AG20443 (cell line): ENCODE measurements at places on chromosomes 13 and 19.

DNA sequence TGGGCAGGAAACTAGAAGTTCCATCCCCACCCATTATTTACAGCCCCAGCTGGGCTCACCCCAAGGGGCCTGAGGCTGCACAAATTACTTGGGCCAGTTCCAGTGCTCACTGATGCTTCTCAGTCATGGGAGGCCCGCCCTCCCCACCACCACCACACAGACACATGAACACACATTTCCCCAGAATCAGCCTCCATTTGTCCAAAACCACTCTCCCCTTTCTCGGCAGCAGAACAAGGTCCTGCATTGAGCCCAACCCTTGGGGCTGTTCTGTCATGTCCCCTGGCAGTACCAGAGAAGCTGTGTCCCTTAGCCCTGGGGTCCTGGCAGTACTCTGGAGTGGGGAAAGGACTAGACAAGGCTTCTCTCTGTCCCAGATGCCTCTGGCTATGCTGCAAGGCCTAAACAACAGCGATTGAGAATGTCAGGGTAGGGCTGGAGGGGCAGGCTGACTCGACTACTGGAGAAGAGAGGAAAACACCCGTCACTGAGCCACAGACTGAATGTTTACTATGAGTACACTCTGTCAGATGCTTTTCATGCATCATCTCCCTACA lies 21.8 kb downstream of the SAMD4B start:
- peak; percentile 42 for DNase-seq

DNA sequence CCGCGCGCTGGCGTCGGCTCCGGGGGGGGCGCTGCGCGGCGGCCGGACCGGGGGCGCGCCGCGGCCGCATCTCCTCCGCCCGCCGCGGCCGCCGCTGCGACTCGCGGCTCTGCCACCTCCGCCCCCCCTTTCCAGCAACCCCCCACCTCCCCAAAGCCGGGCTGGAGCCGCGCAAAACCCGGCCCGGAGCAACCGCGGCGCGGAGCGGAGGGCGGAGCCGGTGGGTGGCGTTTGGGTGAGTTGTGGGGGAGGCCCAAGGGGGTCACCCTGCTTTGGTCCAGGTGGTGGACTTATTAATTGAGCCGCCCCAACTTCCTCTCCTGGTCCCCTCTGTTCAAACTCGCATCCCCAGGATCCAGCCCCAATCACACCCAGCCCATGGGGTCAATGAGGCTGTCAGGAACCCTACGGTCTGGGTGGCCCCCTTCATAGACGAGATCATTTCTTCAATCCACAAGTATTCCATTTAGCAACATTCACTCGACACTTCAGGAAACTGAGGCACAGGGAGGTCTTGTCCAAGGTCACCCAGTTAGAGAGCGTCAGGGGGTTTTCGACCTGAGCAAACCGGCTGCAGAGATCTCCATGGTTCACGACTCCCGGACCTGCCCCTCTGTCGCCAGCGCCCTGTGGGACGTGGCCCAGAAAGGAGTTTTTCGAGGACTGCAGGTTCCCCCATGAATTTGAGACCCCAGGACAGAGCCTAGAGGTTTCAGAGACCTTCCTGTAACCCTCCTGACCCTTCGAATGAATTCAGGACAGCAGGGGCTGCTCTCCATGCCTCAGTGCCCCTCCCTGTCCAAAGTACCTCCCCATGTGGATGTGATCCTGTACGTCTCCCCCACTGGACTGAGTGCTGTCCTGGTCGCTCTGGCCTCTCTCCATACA lies 22.4 kb upstream of the SEMA6B start:
- DNase-seq = peak; percentile 66

GRCh38 chr19:33300894-33301143 lies 1.5 kb downstream of the CEBPA start:
- no peak for DNase-seq

GRCh38 chr13:99158846-99159245 lies 41.8 kb upstream of the UBAC2 start:
- DNase-seq = no peak

GRCh38 chr13:113990321-113990837 lies 16.5 kb upstream of the C13orf46 start:
- DNase-seq = no peak

DNA sequence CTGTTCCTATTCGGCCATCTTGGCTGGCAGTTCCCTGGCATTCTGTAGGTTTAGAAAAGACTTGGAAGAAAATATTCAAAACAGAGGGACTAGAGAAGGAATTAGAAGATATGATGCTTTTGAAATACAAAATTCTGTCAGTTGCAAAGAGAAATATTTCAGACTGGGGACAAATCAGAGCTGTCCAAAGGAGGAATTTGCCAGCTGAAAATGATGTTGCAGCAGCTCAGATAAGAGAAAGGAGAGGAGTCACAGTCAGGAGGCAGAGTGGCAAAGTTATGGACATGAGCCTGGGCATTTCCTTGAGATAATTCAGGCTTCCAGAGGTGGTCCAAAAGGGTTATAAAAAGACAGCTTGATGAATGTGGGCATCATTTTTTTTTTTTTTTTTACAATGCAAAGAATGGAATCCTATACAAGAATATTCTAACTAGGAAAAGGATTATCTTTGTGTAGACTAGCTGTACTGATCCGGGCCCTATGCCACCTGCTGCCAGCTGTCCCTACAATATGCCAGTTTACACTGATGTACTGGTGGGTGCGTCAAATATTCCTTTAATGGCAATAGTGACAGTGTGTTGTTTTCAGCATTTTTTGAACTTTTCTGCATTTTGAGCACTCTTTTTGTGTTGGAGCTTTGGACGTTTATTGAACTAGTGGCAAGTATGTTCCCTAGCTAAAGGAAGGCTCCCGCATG lies 31.8 kb upstream of the CBY2 start:
- DNase-seq = no peak

GRCh38 chr13:71602344-71602743 lies 264.7 kb downstream of the DACH1 start:
- DNase-seq = no peak

DNA sequence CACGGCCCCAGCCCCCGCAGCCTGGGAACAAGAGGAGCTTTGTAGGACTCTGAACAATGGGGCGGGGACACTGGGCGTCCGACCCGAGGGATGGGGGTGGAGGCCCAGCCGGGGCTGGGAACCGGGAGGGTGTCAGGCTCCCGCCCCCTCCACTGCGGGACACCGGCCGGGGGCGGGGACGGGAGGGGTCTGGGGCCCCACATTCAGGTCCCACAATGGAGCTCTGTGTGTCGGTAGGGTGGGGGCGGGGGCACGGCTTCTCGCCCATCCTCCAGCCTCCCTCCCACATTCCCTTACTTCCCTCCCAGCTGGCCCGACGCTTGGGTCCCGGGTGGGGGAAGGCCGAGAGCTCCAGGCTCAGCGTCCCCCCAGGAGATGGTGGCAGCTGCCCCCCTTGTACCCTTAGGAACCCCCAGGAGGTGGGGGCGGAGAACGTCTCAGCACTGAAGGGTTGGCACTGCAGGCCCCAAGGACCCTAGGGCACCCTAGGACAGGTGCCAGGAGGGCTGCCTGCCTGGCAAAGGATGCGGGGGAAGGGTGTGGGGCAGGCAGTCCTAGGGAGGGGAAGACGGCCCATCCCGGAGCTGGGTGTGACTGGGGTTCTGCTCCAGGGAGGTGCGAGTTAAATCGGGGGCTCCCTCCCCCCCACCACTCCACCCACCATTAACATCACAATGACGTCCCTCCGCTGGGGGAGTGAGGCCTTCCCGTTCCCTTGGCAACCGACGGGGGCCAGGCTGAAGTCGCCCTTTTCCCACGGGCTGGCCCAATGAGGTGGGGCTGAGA lies 5.3 kb downstream of the TTYH1 start:
- peak; percentile 37 for DNase-seq

DNA sequence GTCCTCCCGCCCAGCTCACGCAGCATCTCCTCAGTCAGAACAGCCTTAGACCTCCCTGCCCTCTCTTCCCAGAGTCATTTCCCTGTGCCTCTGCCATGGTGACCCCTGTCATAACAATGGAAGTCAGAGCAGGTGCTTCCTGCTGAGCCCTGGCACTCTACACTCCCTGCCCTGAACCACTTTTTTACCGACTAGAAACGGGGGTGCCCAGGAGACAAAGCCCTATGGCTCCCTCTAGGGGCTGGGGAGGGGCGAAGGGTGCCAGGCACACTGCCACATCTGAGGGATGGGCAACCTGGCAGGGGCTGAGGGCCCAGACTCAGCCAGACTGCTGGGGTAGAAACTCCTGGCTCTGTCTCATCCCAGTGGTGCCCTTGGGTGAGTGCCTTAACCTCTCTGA lies 16.4 kb downstream of the ZNF574 start:
- DNase-seq = no peak

DNA sequence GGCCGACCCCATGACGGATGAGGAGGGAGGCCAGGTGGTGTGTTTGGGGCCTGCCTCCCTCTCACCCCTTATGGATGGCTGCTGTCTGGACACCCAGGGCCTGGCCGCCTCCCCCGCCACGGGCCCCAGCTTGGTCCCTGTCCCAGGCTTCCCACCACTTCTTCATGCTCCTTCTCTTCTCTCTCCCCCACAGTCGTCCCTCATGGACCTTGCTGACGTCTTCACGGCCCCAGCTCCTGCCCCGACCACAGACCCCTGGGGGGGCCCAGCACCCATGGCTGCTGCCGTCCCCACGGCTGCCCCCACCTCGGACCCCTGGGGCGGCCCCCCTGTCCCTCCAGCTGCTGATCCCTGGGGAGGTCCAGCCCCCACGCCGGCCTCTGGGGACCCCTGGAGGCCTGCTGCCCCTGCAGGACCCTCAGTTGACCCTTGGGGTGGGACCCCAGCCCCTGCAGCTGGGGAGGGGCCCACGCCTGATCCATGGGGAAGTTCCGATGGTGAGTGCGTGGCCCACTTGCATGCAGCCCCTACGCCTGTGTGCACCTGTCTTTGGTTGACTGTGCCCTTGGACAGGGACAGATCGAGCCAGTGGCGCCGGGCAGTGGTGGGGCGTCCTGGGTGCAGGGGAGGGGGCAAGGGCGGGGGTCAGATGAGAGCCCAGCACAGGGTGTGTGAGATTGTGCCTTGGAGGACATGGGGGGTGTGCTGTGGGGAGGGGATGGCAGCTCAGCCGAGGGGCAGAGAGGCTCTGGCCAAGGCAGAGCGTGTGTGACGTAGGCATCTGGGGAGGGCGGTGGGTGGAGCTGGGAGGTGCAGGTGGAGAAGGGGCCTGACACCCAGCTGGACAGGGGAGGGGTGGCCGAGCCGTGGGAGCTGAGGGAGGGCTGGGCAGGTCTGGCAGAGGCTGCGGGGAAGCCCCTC lies 16.8 kb downstream of the EPN1 start:
- DNase-seq = no peak
